ENCODE measurements at places on chromosomes 6 and 20.

GRCh38 chr6:25311331-25311840 lies 32.2 kb downstream of the CARMIL1 start:
- DNase-seq: no peak

- no peak for DNase-seq
Measured at GRCh38 chr6:41489120-41489851, 56.9 kb upstream of the FOXP4 start.

DNA sequence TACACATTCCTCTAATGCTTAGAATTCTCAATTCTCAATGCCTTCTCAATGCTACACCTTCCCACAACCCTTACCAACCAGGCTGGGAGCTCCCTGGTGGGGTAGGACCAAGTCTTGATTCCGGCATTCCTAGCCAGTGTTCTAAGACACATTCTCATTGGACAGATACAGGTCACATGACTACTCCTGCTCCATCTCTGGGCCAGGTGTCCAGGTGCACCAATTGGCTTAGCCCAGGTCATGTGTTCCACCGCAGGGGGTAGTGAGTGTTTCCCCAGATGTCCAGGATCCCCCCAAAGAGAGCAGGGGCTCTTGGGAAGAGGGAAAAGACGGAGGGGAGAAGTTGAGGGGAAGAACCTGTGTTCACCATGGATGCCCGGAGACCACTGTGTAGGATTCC lies 58.7 kb upstream of the MLN start:
- no peak for DNase-seq

DNA sequence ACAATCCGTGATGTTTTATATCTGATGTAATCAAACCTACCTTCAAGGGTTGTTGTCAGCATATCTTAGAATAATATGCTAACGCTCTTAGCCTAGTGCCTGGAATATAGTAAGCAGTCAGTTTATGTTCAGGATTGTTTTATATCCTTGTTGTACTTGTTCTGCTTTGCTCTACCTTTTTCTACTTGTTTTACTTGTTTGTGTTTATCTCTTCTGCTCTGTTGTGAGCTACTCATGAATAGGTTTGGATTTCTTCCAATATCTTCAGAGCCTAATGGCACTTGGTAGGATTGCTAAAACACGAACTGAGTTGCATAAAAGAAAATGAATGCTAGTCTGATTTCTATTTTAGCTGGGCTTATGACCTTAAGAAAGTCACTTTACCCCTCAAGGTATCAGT lies 40.1 kb downstream of the DNAH8 start:
- DNase-seq: no peak
